ENCODE measurements at places on chromosomes 2 and 18.

GRCh38 chr2:231884438-231885140 lies 41.6 kb downstream of the NPPC start:
- no peak for DNase-seq

- peak; percentile 36 for DNase-seq
Measured at GRCh38 chr2:112542984-112543661, 858 bp downstream of the POLR1B start.

DNA sequence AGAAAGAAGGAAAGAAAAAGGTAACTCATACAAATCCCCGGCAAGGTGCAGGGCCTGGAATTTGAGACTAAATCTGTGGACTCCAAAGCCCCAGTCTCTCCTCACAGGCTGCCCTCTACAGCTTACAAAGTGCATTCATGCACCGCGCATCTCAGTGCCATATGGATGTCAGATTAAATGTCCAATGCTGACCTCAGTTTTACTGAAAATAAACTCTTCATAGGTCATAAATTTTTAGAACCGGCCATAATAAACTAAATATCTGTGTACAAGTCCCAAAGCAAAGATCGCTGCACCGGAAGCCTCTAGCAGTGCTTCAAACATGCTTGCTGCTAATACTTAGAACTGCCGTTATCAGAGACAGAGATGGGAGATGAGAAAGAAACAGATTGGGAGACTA lies 17.7 kb downstream of the ST6GAL2 start:
- no peak for DNase-seq

GRCh38 chr2:205868773-205869333 lies 186.6 kb downstream of the NRP2 start:
- DNase-seq: peak; percentile 79

All from activated CD4-positive, alpha-beta T cell treated with anti-CD3 and anti-CD28 coated beads, Interleukin-2, Interleukin-6, amounts not matched to agents 100 ng/mL and 50 ng/mL, durations not matched to agents 16 hours and 8 hours (primary cell).